Hindlimb muscle (tissue), 1 donor: ENCODE measurements at places on chromosomes 2 and 18.

- peak; percentile 81 for DNase-seq
These were observed 43.3 kb downstream of the LRRFIP1 start for GRCh38 chr2:237670641-237671040.

- DNase-seq: no peak
These were observed 87.1 kb downstream of the FBXO15 start for GRCh38 chr18:74060579-74060978.

- no peak for DNase-seq
These were observed 394.2 kb upstream of the TNP1 start for GRCh38 chr2:217254111-217254510.

- no peak for DNase-seq
These were observed 175.0 kb downstream of the PRKCE start for GRCh38 chr2:45826460-45826859.

DNA sequence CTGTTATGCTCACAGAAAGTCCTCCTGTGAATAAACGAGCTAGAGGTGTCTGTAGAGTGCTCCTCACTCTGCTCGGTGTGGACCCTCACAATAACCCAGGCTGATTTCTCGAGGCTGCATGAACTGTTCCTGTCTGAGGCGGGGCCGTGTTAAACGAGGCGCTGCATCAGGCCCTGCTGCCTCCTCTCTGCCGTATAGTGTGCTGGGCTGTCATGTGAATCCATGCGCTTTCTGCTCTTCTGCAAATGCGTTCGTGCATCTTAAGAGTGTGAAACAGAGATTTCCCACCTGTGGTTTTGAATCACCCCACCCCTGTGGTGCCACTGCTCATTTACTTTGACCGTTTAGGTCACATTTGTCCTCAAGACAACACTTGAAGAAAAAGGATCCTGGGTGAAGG lies 26.2 kb downstream of the TRAF3IP1 start:
- no peak for DNase-seq

- no peak for DNase-seq
These were observed 115.2 kb downstream of the TTC32 start for GRCh38 chr2:19786408-19787058.

DNA sequence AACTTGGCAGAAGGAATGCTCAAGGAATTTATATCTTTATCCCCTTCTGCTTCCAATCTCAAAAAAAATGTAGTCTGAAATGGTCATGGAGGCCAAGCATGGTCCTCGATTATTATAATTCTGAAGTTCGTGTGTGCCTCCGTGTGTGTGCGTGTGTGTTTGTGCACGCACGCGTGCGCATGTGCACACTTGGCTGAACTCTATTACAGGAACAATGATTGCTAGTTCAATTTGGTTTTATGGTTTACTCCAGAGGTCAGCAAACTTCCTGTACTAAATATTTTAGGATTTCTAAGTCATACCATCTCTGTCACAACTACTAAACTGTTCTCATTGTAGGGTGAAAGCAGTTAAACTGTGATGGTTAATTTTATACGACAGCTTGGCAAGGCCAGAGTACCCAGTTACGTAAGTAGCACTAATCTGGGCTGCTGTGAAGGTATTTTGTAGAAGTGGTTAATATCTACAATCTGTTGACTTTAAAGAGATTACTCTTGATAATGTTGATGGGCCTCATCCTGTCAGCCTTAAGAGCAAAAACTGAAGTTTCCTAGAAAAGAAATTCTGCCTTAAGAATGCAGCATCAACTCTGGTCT lies 5.8 kb upstream of the MARCHF7 start:
- no peak for DNase-seq

- DNase-seq: no peak
These were observed 301.4 kb downstream of the ZNF521 start for GRCh38 chr18:25050605-25051004.

DNA sequence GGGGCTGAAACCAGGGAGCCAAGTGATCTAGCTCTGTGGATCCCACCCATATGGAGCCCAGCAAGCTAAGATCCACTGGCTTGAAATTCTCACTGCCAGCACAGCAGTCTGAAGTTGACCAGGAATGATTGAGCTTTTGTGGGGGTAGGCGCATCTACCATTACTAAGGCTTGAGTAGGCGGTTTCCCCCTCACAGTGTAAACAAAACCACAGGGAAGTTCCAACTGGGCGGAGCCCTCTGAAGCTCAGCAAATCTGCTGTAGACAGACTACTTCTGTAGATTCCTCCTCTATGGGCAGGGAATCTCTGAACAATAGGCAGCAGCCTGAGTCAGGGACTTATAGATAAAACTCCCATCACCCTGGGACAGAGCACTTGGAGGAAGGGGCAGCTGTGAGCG lies 96.7 kb downstream of the CCDC148 start:
- no peak for DNase-seq
